ENCODE measurements at places on chromosomes 3 and 15.
A peak's percentile ranks its signal among the peaks of the same experiment; 100 is the strongest.

DNA sequence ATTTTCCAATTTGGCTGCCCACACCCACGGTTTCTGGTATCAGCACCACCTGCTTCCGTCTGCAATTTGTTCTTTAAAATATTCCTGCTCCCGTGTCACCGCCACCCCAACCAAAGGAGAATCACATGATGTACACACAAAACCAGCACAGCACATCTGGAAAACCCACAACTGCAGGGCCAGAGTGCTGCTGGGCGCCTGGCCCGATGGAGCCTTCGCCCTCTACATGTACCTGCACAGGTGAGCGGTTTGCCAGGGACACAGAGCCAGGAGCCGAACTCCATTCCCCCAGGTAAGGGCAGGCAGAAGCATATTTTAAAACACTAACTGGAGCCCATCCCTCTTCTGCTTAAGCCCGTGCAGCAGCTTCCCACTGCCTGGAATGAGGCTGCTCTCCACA lies 75.6 kb downstream of the ADAMTS17 start:
- no peak for DNase-seq

GRCh38 chr15:52745326-52746161 lies 44.6 kb downstream of the ONECUT1 start:
- no peak for DNase-seq

- peak; percentile 92 for DNase-seq
These were observed 101.7 kb upstream of the TPM1 start for GRCh38 chr15:62940755-62941361.

- DNase-seq: peak; percentile 77
These were observed 1.7 kb upstream of the SLC2A2 start for GRCh38 chr3:171028025-171028778.

- no peak for DNase-seq
These were observed 21.9 kb downstream of the CDV3 start for GRCh38 chr3:133595341-133595740.

GRCh38 chr15:82810061-82810889 lies 847 bp downstream of the WHAMM start:
- DNase-seq: peak; percentile 76

DNA sequence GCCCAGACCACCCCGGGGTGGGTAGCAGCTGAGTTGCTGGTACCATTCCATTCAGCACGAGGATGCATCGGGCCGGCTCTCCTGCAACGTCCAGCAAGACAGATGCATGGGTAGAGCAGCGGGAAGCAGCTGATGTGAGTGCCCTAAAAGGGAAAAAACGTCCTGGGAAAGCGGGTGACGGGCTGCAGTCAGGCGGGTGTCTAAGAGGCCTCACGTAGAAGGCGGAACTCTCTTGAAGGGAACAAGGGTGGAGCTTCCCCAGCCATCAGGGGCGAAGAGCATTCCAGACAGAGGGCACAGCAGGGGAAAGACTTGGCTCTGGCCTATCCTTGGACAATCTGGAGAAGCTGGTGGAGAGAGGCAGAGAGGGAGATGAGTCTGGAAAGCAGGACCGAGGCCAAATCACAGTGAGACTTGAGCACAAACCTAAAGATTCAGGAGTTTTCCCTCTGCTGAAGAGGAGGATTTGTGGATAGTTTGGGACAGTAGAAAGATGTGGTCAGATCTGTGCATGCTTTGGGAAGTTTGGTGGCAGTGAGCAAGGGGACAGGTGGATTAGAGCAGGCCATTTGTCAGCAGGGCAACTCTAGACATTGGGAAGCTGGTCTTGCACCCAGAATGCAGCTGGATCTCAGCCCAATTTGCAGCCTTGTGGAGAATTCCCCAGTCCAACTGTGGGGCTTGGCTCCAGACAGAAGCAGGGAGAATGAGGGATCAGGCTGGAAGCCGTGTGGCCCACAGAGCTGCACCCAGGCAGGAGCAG lies 70.7 kb downstream of the SEMA5B start:
- no peak for DNase-seq

GRCh38 chr15:92747047-92747446 lies 91.5 kb upstream of the FAM174B start:
- DNase-seq: no peak

DNA sequence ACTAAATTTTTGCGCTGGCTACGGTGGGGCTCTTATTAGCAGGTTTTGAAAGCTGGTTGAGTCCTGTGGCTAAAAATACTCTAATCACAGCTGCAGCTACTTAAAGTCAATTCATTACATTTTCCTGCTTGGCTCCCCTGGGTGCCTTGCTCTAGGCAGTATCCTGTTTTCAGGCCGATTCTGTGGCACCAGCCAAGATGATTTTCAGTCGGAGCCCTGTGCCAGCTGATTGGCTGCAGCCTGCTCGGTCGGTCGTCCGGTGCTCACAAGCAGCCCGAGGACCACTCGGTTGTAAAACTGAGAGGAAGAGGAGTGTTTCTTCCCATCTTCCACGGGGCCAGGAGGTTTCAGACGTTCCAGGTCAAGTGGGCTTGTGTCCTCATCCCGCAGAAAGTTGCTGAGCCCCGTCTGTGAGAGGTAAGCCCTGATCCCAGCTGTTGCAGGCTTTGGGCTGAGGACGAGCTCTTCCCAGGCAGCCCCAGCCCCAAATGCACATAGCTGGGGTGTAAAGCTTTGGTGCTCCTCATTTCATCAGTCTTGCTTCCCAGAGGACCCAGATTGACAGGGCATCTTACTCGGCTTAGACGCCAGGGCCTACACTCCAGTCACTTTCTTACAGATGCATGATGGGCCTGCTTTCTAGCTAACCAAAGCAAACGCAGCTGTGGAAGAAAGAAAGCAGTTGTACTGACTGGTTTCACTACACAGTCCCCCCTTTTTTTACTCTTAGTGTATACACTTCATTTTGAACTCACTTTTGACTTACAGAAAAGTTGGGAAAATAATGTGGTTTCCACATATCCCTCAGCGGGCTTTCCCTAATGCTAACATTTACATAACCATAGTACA lies 15.9 kb downstream of the LYSMD4 start:
- no peak for DNase-seq

- DNase-seq: no peak
These were observed 265.5 kb downstream of the NR2F2 start for GRCh38 chr15:96595951-96596350.

- peak; percentile 27 for DNase-seq
These were observed 189.0 kb downstream of the VGLL3 start for GRCh38 chr3:86801921-86802320.

- peak; percentile 68 for DNase-seq
These were observed 78.7 kb upstream of the GCNT3 start for GRCh38 chr15:59532770-59533379.

- DNase-seq: peak; percentile 73
These were observed 670 bp upstream of the ATP13A3 start for GRCh38 chr3:194487289-194488054.

GRCh38 chr3:183825456-183826161 lies at the start of gene MAP6D1:
TSS of gene MAP6D1 (minus strand) at chr3:183825577. CDS start at chr3:183825547, 30 bp downstream.
- peak; percentile 31 for DNase-seq

GRCh38 chr15:32802286-32802936 lies 84.6 kb downstream of the GREM1 start:
- DNase-seq: peak; percentile 91

- peak; percentile 69 for DNase-seq
These were observed 258.1 kb downstream of the TIGIT start for GRCh38 chr3:114551770-114552526.

- DNase-seq: no peak
These were observed 31.7 kb downstream of the HGD start for GRCh38 chr3:120650311-120650710.
